Thyroid gland (tissue), 4 donors: ENCODE measurements at places on chromosomes 11 and 22. TPM values are rescaled to one million over a fixed set of nuclear protein-coding genes. Genes with fewer than 3 reads are reported as not detected.

DNA sequence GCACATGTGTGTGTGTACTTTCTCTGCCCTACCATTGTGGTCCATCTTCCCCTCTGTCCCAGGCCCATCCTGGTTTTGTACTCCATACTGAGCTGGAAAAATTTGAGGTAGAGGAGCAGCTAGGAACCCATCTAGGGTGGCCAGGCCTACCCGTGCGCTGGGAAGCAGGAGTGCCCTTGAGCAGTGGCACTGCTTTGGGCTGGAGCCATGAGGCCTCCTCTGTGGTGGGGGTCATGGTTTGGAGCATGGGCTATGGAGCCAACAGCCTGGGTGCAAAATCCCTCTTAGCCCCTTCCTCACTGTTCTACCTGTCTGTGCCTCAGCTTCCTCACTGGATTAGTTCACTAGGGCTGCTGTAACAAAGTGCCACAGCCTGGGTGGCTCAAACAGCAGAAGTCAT lies 21.9 kb upstream of the ALG8 start:
- peaks cover 3% of the 10 kb centered on the region for H3K4me1 ChIP-seq
- no peaks in the 10 kb centered on the region for H3K27me3 ChIP-seq
- no peak overlapping the region for H3K4me3 ChIP-seq
- no peak overlapping the region for H3K27ac ChIP-seq

GVQW3 gene
- 2.8 TPM for total RNA-seq

DNA sequence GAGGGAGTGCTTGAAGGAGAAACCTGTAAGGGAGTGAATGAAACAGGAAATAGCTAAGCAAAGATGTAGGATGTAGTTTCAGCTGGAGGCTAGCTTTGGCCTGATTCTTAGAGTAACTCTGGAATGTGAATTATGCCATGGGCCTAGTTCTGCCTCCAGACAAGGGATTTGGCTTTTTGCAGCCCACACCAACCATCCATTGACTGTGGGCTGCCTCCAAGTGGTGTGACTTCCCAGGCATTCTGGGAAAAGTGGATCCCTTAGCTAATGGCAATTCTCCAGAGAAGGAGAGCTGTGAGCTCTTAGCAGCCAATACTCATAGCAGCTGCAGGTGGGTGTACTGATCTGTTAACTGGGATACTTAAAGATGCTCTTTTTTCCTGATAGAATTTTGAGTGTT lies 2.0 kb upstream of the OR9I1 start:
- H3K4me3 ChIP-seq = no peak overlapping the region
- no peaks in the 10 kb centered on the region for H3K36me3 ChIP-seq
- no peak overlapping the region for H3K27ac ChIP-seq
- H3K27me3 ChIP-seq = no peaks in the 10 kb centered on the region
- H3K4me1 ChIP-seq = no peaks in the 10 kb centered on the region
- DNase-seq = no peak

DNA sequence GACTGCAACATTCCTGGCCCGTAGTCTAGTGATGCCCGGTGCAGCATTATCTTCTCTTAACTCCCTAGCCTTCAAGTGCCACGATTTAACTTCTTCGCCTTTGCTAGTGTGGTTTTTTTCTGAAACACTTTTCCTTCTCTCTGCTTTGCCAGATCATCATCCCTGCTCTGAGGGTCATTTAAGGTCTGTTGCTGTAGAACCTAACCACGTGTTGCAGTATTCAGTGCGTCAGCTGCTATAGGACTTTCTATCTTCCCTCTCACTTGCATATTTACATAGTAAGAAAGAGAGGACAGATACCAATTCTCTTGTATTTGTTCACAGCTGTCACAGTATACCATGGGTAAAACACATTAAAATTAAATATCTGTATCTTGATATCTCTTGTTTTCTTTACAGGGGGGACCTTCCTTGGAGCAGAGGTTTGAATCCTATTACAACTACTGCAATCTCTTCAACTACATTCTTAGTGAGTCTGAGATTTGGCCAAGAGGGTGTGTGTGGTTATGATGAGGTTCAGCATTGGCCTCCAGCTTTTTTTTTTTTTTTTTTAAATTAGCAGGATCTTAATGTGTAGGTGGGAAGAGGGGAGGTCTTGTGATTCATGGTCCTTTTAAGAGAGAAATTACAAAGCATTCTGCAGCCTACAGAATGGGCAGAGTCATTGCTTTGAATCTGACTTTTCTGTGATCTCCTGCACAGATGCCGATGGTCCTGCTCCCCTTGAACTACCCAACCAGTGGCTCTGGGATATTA lies 13.5 kb downstream of the EIF3L start:
- H3K27me3 ChIP-seq = no peaks in the 10 kb centered on the region
- H3K27ac ChIP-seq = no peak overlapping the region
- H3K36me3 ChIP-seq = peaks cover 30% of the 10 kb centered on the region
- peaks cover 36% of the 10 kb centered on the region for H3K4me1 ChIP-seq
